CD8-positive, alpha-beta memory T cell (primary cell): ENCODE measurements at places on chromosomes 7 and 10. TPM values are rescaled to one million over a fixed set of nuclear protein-coding genes. Genes with fewer than 3 reads are reported as not detected.

GRCh38 chr10:58453105-58453504 lies 59.6 kb upstream of the BICC1 start:
- no peak for DNase-seq

GRCh38 chr7:37516664-37517063 lies 68.0 kb upstream of the ELMO1 start:
- no peak for DNase-seq

DNA sequence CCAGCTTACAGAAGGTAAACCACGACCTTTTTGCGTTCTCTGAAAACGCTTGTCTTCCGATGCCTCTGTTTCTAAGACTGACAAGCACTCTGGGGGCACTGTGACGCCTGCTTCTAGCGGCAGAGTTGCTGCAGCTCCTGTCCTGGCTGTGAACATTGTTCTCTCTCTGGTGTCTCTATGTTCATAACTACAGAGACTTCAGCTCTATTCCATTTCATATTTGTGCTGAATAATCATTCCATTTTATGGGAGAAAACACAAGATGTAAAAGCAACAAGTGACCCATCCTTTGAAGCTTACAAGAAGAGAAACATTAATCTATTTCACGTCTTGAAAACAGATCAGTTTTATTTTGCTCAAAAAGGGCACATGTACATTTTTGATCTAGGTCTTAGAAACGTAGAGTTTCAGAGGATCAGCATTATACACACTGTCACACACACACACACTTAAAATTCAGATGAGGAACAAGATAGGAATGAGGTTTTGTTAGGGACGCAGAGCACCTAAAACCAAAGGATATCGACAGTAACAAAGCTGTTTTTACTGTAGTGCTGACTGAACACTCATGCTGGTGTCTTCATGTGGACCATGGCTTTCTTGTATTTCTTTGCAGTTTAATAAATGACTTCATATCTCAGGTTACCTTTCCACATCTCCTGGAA lies 3.0 kb downstream of the IKZF1 start:
- peak; percentile 80 for DNase-seq

GRCh38 chr10:131181456-131181855 lies 130.1 kb downstream of the TCERG1L start:
- DNase-seq: no peak

DNA sequence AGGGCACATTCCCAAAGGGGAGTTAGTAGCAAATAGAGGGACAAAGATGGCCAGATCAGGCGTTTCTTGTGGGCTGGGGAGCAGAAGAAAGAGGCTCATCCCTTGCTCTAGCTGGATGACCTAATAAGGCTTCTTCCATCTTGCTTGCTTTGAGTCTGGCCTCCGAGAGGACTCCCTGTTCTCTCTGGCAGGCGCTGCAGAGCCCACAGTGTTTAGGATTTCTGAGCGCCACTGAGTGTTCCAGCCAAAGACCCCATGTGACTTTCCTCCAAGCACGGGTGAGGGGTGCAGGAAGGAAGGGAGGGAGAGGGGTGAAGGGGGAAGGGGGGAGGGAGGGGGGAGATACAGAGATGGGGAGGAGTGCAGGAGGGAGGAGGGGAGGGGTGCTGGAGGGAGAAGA lies 203.8 kb upstream of the SVIL start:
- DNase-seq: no peak

The ZNF425 gene
- 1.7 TPM for polyA plus RNA-seq

The ACHE gene
- 0.30 TPM for polyA plus RNA-seq

- no peak for DNase-seq
Measured at GRCh38 chr7:108770981-108771745, 201.5 kb downstream of the DNAJB9 start.

GRCh38 chr10:96306516-96306915 lies 2.3 kb downstream of the DNTT start:
- DNase-seq: no peak

DNA sequence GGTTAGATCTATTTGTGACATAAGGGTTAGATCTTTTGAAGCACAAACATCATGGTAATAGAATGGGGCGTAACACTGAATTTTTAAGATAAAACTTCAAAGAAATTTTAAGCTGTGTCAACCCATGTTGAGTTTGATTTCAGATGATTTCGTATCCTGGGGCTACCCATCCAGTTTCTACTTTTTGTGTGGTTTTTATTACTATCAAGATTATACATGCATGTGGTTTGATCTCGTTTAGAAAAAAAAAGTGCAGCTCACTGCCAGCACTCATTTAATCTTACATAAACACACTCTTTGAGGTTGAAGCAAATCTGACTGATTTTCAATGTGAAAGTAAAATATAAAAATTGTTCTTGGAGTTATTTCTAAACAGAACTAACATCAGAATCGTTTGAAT lies 140.8 kb upstream of the GRB10 start:
- no peak for DNase-seq

GRCh38 chr10:86305521-86305920 lies 61.1 kb downstream of the GRID1 start:
- no peak for DNase-seq

DNA sequence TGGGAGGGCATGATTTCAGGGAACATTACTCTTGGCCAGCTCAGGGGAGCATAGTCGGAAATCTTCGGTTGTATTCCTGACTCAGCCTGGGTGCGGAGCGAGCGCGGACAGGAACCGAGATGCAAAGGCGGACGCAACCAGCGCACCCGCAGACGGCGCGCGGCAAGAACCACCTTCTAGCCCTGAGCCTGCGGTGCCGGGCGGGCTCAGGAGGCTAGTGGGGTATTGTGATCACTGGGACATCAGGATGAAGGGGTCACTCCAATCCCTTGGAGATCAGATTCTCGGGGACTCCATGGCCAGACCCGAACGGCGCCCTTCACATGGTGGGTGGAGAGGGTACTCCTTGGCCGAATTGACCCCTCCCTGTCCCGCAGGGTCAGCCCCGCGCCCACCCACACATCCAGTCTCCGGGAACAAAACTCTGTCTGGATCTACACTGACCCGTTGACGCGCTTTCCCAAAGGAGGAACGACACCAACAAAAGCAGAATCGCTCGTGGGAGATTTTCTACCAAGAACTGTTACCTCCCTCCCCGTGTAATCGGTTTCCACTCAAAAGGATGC lies 730.5 kb downstream of the ZWINT start:
- DNase-seq: no peak

DNA sequence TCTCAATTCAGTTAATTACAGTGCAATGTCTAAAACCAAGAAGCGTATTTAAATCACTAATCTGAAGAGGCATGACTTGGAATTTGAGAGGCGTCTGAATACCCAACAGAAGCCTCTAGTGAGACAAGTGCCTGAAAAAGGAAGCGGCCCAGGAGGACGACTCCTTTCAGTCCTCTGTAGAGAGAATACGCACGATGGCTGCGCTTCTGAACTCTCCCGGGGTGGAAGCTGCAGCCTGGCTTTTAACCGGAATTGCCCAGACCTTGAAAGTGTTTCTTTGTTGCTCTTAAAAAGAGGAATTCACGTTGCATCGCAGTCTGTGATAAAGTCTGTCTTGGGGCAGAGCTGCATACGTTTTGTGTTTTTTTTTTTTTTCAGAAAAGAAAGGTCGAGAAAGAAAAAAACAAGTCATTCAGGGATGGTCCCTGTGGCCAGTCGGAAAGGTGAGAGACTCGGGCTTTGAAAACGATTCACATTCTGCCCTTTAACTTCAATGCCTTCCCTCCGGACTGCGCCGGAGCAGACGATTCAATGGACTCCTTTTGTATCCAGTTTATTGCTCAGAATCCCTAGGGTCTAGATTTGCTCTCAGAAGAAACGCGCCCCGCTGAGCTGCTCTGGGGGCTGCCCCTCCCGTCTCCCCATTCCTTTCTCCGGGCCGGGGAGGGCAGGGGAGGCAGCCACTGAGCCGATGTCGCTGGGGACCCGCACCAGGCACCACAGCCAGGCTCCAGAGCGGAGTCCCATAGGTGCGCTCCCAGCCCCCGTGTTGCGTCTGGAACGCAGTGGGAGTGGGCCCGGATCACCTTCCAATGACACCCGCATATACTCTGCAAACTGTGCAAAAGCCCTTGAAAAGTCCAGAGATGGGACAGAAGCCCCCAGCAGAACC lies 994 bp upstream of the PTF1A start:
- no peak for DNase-seq

DNA sequence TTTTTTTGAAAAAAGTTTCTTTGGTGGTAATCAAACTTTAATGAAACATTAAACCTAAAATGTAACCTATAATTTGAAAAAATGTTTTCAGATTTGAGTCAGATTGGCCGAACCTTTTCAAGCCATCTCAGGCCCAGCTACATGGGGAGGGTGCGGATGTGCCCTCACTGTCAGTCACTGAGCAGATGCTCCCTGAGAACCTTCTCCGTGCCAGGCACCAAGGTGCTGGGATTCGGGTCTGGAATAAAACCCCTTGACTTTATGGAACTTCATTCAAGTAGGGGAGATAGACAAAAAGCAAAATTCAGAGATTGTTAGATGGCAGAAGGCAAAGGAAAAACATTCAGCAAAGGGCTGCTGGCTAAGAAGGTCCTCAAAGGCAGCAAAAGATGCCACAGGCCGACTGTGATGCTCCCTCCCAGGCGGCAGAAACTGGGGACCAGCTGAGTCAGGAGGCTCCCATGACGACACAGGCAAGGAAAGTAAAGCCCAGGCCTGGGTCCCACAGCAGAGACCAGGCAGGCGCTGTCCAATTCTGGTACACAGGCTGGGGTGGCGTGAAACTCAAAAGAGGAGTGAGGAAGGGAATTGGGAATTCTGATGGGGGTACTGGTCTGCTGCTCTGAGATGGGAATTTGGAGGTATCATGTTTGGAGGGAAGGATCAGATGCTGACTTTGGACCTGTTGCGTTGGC lies 82.2 kb upstream of the DDC start:
- DNase-seq: no peak
